ENCODE measurements at places on chromosomes 3 and 15.
A peak's percentile ranks its signal among the peaks of the same experiment; 100 is the strongest.

GRCh38 chr3:195109098-195109657 is 161.8 kb downstream of the XXYLT1 start:
- DNase-seq: no peak

DNA sequence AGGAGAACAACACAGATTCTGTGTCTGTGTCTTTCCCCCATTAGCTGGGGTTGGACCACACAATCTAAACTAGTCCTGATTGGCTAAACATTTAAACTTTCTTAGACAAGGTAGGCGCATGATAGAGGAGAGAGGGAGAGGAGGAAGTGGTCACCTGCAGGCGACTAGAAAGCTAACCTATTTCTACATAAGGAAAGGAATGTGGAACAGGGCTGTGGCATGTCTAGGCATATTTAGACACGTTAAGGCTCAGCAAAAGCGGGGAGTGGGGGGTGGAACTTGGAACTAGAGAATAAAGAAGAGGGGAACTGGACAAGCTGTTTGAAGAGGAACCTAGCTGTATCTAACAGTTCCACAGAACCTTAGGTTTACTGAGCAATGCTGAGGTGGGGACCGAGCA is 12.8 kb downstream of the LRRC28 start:
- DNase-seq: no peak

- peak; percentile 33 for DNase-seq
Measured at GRCh38 chr3:12869035-12869621, 27.8 kb upstream of the RPL32 start.

DNA sequence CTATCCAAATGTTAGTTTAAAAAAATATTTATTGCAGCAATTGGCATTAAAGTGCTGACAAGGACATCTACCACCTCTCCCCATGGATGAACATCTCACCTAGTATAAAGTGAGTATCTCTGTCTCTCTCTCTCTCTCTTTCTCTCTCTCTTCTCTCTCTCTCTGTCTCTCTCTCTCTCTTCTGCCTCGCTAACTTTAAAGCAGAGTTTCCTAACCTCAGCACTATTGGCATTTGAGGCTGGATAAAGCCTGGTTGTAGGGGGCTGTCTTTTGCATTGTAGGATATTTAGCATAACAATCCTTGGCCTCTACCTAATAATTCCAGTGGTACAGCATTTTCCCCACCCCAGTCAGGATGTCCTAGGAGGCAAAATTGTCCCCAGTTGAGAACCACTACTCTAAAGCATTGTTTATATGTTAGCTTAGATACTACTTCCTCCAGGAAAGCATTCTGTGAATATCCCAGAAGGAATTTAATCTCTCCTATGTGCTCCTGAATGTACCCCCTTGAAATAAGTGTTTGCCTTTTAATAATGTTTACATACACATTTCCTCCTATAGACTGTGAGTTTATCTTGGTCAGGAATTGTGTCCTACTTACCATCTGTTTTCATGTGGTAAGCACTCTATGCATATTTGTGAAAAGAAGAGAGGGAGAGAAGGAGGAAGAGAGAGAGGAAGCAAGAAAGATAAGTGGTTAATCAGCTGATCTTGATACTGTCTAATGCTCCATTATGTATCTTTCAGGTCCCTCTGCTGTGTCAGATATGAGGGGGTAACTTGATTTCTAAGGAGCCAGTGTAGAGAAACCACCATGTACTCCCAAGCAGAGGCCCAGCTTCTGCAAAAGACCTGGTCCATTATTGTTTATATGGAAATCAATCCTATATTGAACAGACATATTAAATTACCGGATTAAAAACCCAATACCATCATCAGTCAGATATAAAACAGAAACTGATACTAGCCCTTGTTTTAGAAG is 346.6 kb downstream of the RBMS3 start:
- DNase-seq: no peak

GRCh38 chr3:47324278-47324865 is 41.6 kb downstream of the KLHL18 start:
- DNase-seq: peak; percentile 87

- DNase-seq: no peak
Measured at GRCh38 chr3:171255236-171255806, 204.9 kb downstream of the TNIK start.

DNA sequence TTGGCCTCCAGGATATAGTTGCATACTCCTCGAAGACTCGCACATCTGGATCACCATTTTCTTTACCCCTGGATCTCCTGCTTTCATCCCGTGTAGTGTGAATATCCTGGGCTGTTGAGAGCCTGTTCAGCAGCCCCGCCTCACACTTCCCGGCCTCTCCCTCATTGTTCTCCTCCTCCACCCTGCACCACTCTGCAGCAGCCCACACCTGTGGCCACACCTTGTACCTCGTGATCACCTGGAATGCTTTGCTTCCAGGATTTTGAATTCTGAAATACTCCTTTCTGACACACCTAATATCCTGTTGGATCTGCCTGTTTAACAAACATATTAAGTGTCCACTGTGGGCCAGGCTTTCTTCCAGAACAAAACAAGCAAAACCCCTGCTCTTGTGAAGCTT is 14.4 kb downstream of the ABHD17C start:
- DNase-seq: no peak

GRCh38 chr3:167820102-167820865 is 84.8 kb downstream of the SERPINI1 start:
- no peak for DNase-seq

GRCh38 chr3:109963831-109964230 is 626.5 kb upstream of the DPPA4 start:
- DNase-seq: no peak

DNA sequence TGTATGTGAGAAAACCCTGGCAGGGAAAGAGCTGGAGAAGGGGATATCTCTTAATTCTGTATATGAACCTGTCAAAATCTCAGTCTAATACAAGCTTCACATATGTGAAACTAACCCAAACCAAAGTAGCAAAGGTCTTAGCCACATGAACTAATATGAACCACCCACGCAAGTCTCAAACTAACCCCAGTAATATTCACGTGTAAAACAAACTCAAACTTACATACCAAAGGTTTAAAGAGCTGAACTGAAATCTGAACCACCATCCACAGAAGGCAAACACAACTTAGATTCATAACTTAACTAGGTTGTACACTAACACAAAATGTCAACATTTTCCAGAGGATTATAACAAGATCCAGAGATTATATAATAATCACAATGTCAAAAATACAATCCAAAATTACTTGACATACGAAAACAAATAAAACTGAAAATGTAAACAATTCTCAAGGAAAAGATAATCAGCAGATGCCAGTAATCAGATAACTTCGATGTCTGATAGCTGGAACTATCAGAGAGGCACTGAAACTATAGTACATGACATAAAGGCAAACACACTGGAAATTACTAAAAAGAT is 64.1 kb downstream of the VPS13C start:
- DNase-seq: no peak

DNA sequence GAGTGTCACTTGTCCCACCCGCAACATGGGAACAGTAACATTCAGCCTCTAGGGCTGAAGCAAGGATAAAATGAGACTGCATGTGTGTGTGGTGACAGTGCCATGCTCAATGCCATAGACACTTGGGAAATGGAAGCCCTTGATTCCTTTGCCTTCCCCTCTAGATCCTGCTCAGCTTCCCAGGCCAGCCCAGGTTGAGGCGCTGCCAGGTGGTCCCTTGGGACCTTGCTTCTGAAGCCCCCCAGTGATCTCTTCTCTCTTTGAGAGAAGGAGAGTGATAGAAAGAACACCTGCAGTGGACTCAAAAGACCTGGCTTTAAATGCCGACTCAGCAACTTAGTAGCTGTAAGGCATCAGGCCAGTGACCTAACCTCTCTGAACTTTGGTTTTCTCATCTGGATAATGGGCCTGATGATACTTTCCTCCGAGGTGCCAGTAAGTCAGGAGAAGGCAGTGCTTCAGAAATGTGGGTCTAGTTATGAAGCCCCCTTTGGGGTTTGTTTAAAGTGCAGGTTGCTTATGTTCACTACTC is 144.5 kb downstream of the RPLP1 start:
- DNase-seq: no peak

All from GM03348 (cell line).